ENCODE measurements at places on chromosomes 16 and 17. TPM values are rescaled to one million over a fixed set of nuclear protein-coding genes. Genes with fewer than 3 reads are reported as not detected.

Gene ADAMTS18
- total RNA-seq, result 0.19 TPM

Gene DNASE1L2
- 1.1 TPM for total RNA-seq

Gene TEKT3
- total RNA-seq, result not detected

Gene NLRC3
- total RNA-seq, result 0.06 TPM

Gene SLC52A1
- not detected for total RNA-seq

Gene PNMT
- total RNA-seq, result not detected

Gene LMF1
- total RNA-seq, result 12.3 TPM

Gene SLC5A11
- not detected for total RNA-seq

Gene SLC12A3
- not detected for total RNA-seq

Gene SLC4A1
- not detected for total RNA-seq

Gene HOXB1
- not detected for total RNA-seq

Gene CYBC1
- 45.2 TPM for total RNA-seq

Gene FSCN2
- 2.8 TPM for total RNA-seq

Gene PLA2G10
- total RNA-seq, result not detected

Gene MYH4
- total RNA-seq, result not detected

Gene HOXB3
- 0.31 TPM for total RNA-seq

Gene TEKT5
- total RNA-seq, result 0.12 TPM

Gene KRT9
- total RNA-seq, result not detected

Gene HYDIN
- total RNA-seq, result 1.1 TPM

Gene SLC5A2
- not detected for total RNA-seq

Gene B9D1
- total RNA-seq, result 38.8 TPM

Gene CMTM1
- 1.6 TPM for total RNA-seq

Gene MRM3
- 12.5 TPM for total RNA-seq

Gene CCDC78
- 0.79 TPM for total RNA-seq

Gene KCNH4
- total RNA-seq, result not detected

Gene PVALEF
- total RNA-seq, result not detected
